Posterior vena cava (tissue), 2 donors: ENCODE measurements at places on chromosomes 7 and 10.

- peak; percentile 84 for DNase-seq
Observed at GRCh38 chr7:134669845-134670373, 23.3 kb downstream of the BPGM start.

- no peak for DNase-seq
Observed at GRCh38 chr7:36942541-36942940, 218.2 kb upstream of the AOAH start.

- no peak for DNase-seq
Observed at GRCh38 chr10:3395041-3395440, 222.5 kb upstream of the PITRM1 start.

- DNase-seq: peak; percentile 80
Observed at GRCh38 chr7:127396184-127396583, 3.7 kb upstream of the ZNF800 start.

DNA sequence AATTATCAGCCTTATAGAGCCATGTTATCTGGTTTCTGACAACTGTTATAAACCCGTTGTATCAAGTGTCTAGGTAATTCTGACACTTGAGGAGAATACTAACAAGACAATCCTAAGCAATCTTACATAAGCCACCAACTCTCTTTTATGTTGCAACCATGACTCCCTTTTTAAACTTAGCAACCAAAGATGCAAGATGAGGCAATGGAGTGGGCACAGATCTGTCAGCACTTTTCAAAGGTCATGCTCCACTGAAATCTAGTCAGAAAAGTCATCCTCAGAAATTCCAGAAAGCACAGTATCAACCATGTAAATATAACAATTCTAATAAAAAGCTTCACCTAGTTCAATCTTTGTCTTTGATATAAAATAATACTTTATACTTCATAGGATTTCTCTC, 77.0 kb upstream of the SEMA3A start:
- no peak for DNase-seq

DNA sequence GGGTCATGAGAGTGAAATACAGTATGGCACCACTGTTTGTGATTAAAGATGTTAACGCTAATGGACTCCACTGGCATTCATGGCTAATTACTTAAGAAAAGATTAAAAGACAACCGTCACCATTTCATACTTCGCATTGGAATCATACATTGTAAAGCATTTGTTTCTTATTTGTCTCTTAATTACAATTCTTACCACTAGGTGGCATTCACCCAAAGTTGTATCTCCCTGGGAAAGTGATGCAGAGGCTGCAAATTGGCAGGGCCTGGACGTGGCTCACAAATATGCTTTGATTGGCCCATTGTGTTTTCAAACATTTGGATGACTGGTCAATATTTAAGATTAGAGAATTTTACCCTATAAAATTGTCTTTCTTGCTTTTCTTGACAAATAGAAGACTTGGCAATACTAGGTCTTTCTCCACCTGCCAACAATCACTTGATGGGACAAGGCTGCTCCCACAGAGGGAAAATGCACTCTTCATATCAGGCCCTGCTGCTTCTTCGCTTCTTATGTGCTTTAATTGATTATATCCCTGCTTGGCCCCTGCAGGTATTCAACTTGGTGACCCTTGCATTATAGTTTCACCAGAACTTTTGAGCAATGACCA, 72.1 kb upstream of the STARD3NL start:
- DNase-seq: no peak

DNA sequence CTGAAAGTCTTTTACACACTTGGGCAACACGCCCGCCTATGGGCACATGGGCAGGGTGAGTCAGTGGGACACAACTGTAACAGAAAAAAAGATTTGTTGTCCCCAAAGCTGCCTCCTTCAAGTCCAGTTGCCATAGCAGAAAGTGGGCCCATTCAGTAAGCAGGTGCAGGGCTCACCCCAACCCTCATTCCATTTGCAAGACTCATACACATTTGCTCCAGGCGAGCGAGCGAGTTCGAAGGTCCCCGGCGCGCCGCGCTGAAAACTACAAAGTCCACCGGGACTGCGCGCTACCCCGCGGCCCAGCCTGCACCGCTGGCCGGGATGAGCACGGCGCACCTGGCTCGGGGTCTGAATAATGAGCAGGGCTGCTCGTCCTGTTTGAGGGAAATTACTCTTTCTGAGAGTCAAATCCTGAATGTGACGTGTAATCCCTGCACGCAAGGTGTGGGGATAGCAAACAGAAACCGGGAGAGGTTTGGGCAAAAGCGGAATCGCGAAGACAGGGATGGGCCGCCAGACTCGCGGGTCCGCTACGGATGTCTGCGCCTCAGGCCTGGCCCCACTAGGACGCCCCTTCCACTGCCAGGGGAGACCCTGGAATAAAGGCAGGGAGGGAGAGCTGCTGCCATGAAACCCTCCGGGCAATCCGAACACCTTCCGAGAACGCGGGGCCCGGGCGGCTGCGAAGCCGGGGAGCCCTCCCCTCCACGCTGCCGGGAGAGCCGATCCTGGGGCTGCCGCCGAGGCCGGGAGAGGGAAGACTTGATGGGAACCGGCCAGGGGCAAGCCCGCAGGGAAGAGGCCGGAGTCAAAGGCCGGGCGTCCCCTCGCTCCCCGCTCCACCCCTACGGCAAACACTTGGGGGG, 982 bp downstream of the COBL start:
- no peak for DNase-seq

DNA sequence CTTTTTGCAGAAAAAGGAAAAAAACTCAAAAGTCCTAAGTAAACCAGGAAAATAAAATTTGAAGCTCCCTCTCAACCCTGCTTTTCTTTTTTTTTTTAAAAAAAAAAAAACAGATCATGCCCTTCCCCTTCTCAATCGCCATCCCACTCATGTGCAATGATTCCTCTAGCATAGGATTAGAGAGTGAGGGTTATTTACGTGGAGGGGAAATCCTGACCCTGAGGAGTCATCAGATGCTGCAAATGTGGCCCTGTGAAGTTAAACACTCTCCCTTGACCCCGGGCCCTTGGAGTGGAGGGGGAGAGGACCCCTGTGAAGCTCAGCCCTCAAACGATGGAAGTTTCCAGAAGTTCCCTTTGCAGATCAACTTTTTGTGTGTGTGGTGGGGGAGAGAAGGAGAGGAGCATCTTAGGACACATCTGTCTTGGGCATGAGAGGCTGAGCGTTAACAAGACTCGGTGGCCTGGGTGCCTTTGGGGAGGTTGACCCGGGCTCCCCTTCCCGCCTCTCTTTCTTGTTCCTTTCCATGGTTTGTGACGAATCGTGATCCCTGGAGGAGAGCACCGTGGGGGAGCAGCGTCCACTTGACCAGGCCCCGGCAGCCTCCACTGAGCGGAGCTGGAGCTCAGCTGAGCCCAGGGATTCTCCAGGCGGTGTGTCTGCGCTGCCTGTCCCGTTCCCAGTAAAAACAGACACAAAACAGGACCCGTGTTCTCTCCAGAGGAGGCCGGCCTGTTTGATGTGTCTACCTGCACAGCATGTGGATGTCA, 1.5 kb upstream of the SHH start:
- DNase-seq: no peak

DNA sequence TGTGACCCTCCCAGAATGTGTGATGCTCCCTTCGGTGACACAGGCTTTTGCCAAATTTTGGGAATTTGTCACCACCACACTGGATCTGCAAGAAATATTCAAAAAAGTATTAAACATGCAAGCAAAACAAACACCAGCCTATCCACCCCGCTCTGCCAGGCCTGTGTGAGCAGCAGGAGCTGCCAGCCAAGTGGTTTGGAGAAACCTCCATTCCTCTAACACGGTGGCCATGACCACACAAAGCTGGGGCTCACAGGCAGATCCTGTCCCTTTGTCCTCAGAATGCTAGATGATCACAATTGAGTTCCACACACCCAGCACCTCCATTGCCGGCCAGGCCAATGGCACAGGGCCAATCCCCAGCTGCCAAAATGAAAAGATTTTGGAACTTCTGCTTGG, 261.9 kb upstream of the PPP2R2D start:
- no peak for DNase-seq

DNA sequence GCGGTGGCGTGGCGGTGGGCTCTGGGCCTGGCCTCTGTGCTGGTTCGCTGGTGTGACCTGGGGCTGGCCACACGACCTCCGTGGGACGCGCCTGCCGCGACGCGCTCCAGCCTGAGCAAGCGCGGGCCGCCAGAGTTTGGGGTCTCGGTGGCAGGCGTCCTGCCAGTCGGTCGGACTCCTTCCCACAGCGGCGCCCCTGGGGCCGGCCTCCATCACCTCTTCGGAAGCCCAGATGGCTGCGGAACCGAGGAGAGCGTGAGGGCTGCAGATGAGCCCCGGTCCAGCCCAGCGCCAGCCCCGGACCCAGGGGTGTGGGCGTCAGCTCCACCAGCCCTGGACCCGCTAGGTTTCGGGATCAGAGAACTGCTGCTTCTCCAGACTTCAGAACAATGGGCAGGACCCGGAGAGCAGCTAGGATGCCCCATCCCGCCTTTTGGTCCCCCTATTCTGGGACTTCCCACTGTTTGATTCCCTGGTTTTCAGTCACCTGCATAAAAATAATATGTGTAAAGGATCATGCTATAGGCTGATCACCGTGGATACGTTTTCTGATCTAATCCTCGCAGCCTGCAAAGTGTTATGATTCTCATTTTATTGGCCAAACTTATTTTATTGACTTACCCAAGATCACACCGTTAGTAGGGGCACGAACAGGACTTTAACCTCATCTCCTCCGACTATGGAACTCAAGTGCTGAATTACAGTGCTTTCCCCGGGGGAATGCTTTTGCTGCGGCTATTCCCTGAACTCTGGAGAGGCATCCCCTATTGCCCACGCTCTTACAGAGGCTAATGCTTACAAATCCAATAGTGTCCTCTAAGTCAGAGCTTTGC, 2.8 kb downstream of the CYP26C1 start:
- no peak for DNase-seq

DNA sequence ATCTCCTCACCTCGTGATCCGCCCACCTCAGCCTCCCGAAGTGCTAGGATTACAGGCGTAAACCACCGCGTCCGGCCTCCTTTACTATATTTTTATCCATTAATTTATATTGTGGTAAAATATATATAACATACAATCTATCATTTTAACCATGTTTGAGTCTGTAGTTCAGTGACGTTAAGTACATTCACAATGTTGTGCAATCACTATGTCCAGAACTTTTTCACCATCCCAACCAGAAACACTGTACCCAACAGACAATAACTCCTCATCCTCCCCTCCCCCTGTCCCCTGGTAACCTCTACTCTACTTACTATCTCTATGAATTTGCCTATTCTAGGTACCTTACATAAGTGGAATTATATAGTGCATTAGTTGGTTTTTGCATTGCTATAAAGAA, 297.5 kb upstream of the GALNT17 start:
- no peak for DNase-seq

DNA sequence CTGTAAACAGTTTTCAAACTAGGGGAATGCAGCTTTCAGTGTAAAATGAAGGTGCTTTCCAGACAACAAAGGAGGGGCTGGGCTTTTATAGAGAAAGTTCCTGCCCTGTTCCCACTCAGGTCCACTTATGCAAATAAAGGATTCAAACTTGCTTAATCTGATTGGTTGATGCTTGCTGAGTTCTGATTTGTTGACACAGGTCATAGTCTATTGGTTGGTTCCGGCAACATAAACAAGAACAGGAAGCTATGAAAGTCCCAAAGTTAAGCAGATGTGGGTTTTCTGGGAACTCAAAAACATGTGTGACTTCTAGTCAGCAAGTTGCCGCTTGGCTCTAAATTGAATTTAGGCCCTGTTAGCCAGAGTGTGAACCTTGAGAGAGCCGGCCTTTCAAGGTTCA, 194.2 kb upstream of the SVIL start:
- no peak for DNase-seq

DNA sequence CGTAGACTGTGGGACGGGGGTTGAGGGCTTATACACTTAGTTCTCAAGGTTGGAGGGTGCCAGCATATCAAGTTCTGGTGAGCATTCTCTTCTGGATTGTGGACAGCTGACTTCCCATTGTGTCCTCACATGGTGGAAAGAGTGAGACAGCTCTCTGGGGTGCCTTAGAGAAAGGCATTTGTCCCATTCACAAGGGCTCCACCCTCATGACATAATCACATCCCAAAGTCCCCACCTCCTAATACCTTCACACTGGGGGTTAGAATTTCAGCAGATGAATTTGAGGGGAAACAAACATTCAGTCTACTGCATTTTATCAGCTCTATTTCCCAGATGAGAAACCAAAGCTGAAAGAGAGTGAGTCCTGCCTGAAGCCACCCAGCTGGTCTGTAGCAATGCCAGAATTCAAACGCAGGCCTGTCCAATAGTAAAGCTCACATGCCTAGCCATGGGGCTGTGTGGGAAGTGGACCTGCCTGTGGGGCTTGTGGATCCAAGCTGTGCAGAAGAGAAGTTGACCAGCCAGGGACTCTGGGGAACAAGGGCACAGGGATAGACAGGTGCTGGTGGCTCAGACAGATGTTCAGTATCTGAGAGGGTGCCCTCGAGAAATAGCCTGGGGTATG, 34.9 kb upstream of the LOXL4 start:
- DNase-seq: no peak

- no peak for DNase-seq
Observed at GRCh38 chr7:139360948-139361307, 1.2 kb downstream of the LUC7L2 start.
